Activated CD4-positive, alpha-beta T cell treated with anti-CD3 and anti-CD28 coated beads, Interleukin-2, amount 10 ng/mL, durations not matched to agents 7 days and 5 days (primary cell): ENCODE measurements at places on chromosomes 1 and 21.
A peak's percentile ranks its signal among the peaks of the same experiment; 100 is the strongest.

- DNase-seq: no peak
Measured at GRCh38 chr1:182807907-182808306, 18.3 kb downstream of the NPL start.

DNA sequence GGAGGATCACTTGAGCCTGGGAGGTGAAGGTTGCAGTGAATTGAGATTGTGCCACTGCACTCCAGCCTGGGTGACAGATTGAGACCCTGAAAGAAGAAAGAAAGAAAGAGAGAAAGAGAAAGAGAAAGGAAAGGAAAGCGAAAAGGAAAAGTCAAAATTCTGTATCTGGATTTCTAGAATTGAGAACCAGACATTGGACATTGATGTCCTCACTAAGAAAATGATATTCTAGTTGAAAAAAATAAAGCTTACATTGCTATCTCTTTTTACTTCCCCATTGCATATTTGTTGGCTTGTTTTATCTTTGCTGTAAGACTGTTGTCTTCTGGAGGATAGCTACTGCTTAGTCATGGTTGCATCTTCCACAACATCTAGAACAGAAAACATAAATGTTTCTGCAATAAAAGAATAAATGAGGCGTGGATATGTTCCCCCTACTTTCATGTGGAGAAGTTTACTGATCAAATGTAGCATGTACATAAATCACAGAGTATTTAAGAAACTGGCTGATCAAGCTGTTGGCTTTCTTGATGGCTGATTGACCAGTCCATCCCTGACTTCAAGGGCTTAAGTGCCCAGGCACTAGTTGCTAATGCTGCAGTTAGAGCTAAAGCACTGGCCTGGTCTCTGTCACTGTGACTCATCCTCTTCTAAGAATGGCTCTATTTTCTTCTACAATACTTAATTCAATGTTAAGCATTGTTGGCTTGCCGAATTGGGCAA lies 17.7 kb downstream of the CD53 start:
- no peak for DNase-seq

DNA sequence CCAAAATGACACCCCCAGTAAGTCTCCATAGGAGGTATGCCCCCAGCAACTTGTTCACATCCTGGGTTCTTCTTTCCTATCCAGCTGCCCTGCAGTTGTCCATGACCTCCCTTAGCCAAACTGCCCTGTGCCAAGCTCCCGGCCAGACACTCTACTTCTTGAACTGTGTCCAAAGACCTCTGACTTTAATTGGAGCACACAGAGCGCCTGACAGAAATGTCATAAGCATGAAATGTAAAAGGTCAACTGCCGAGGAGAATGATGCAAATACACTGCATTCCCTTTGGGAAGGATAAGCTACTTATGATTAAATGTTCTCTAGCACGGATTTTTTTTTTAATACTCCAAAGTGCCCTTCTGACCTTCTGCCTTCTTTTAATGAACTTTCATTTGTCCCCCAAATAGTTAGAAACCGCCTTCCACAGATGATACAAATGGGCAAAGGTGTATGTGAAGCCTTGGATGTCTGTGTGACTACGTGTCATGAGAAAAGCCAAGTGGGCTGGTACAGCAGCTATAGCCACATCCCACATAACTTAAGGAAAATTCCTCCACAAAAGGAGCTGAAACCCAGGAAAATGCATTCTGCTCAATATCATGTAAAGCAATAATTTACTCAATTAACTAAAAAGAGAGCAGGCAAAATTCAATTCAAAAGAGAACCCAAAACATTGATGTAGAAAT lies 26.8 kb downstream of the PALMD start:
- no peak for DNase-seq

DNA sequence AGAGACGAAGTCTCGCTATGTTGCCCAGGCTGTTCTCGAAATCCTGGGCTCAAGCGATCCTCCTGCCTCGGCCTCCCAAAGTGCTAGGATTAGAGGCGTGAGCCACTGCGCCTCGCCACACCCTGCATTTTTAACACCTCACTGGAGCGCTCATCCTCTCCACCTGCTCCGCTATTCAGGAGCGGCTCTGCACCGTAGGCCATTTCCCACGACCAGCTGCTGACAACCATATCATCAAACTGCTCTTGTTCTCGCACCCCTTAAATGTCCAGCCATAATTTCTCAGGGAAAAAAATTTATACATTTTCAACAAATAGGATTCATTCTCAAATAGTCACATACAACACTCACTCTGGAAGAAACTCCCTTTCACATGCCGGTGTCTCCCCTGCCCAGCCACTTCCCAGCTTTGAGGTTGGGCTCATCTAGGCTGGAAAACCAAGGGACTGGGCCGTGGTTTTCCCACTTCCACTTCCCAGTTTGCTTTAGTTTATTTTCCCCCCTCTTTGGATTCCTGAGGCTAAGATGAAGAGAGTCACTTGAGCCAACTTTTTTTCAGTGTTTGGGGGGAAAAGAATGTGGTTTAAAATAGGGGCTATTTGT lies 639 bp upstream of the IPO9 start:
- no peak for DNase-seq

DNA sequence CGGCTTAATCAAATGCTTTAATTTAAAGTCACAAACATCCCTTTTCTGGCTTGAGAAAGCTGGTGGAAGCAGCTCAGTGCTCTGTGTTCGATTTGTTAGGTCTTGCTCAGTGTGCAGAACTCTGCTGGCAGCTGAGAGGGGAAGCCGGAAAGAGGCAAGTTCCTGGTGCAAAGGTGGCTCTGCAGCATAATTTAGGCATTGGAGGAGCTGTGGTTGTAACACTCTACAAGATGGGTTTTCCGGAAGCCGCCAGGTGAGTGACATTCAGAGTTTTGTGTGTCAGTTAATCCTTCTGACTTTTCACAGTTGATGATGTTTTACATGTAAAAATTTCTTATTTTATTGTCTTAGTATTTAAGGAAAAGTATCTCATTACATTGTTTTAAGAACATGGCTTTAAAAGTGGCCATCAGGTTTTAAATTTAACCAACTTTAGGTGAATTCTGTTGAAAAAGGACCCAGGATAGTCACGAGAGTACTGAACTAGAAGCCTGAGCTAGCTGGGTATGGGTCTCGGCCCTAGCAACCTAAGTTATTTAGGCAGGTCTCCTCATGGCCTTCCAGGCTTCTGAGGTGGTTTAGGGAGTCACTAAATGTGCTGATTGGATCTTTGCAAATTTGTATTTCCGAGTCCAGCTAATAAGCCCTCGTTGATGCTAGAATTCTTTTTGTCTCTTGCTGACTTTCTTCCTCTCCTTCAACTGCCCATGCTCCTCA lies 47.1 kb upstream of the PODN start:
- DNase-seq: peak; percentile 91

DNA sequence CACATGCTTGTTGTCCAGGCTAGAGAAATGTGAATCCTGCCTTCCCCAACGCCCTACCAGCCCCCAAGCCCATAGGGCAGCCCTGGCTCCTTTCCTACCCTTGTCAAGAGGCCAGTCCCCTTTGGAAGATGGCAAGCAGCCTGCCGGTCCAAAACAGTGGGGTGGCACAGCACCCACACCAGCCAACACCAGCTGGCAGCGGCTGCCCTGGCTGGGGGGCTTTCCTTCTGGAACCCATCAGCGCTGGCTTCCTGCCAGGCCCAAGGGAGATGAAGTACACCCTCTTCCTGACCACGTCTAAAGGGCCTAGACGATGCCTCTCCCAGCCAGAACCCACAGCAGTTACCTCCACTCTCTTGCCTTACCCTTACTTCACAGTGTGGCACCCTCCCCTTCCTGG lies 24.2 kb downstream of the KCNN3 start:
- DNase-seq: no peak

DNA sequence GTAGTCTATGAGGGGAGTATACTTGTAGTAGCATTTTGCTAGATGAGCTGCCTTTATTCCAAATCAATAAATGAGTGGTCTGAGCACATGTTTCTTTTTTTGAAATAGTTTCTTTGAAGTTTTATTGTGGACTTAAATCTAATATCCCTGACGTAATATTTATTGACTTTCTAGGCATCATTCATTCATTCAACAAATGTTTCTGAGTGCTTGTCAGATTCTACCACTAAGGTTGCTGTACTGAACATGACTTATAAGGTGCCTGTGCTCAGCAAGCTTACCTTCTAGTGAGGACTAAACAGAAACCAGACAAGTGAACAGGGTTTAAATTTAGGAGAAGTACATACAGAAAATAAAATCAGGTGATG lies 68.4 kb downstream of the POU2F1 start:
- no peak for DNase-seq

DNA sequence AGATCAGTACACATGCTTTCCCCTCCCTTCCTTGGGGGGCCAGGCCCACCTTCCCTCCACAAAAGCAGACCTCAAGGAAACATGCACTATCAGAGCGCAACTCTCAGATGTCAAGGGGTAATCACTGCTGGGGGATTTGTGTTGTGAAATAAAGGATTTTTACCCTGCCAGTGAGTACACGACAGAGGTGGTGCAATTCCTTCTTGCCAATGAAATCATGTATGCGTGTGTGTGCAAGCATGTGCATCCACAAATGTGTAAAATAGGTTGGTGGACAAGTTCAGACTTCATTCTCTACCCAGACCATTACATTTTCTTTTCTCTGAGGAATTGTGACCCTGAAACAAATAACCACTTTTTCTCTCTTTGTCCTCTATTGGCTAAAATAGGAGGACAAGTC lies 9.8 kb upstream of the NOS1AP start:
- DNase-seq: no peak

DNA sequence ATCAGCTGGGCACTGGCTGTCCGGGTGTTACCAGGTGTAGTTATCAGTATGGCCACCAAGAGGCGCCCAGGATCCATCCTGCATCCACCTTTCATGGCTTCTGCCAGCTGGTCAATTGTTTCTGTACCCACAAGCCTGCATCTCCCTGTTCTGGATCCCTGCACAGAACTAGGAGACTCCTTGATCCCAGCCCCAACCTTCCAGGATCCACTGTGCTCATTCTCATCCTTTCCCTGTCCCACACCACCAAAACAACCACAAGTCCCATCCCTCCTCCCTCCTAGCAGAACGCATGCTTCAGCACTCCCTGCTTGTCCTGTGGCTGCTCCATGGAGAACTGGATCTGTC lies 27.2 kb upstream of the FOXE3 start:
- DNase-seq: peak; percentile 47

DNA sequence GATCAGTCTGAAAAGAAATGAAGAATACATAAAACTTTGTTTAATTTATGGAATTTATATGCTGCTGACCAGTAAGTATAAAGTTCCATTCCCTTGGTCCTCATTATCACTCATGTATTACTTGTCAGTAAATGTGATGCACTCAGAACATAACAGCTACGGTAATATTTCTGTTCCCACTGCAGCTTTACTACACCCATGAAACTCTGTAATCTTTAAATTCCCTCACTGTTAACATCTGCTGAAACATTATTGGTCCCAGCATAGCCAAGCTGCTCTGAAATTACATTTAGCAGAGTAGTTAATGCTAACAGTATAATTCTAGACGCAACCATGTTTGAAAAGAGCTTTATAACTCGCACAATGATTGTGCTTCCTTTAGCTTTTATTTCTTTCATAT lies 238.4 kb downstream of the GPATCH2 start:
- no peak for DNase-seq

GRCh38 chr21:41684381-41685245 lies 82.2 kb downstream of the RIPK4 start:
- no peak for DNase-seq

DNA sequence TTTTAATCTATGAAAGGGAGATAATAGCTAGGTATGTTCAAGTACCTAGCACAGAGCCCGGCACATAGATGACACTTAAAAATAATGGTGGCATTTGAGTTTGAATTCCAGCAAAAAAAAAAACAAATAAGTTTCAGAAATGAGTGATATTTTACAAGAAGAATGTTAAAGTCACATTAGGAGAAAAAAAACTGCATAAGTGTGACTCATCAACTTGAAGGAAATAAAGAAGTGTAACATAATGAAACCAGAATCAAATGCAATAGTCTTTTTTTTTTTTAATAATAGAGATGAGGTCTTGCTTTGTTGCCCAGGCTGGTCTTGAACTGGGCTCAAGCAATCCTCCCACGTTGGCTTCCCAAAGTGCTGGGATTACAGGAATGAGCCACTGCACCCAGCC lies 17.1 kb downstream of the DNASE2B start:
- no peak for DNase-seq

- no peak for DNase-seq
Measured at GRCh38 chr1:184283999-184284398, 102.8 kb upstream of the C1orf21 start.

DNA sequence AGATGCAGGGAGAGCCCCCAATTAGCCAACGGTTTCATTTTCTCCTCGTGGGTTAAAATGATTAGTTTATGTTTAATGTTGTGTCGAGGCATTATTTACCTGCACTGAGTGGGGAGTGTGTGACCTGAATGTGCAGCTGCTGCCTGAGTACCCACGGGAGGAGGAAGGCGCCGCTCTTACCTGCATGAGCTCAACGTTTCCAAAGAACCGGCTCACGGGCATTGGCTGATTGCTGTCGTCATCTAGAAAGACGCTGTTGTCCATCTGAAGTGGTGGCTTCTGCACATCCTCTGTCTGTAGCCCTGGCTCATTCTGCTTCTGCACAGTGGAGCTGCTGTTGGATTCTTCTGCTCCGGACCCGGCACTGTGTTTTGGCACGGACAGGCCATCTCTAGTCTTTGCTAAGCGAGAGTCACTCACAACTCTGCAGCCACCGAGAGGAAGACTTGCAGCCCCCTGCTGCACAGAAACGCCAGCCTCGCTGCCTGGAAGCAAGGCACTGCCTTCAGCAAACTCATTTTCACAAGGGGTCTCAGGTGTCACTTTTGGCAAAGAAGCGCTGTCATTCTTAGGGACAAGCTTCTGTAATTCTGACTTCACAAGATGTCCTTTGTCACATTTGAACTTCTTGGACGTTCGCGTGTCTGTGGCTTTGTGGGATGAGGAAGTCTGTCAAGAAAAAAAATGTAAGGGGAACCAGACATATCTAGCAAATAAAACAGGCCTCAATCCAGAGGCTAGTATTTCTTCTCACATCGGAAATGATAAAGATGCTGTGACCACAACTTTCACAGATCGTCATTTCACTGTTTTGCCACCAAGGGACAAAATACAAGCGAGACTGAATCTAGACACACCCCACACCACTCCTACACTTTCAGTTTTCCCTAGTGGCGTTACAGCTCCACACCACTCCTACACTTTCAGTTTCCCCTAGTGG lies 9.4 kb downstream of the C1orf174 start:
- peak; percentile 31 for DNase-seq

GRCh38 chr1:55211863-55212262 lies 3.3 kb downstream of the USP24 start:
- DNase-seq: no peak

DNA sequence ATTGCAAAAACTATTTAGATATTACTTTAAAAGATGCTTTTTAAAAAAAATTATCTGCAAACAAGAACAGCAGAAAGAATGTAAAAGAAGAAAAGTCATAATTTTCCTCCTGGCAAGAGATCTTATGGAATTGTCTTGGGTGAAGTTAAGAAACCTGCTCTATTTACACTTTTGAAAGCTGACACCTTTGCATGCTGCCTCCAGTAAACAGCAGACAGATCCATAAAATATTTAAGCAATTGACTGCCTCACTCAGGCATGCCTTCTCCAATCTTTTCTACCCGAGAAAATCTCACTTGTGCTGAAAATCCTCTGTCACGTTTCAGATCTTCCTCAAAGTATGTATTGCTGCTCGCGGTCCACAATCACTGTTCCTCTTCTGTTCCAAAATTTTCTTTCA lies 107.9 kb upstream of the ZP4 start:
- no peak for DNase-seq
